Activated CD4-positive, alpha-beta T cell treated with anti-CD3 and anti-CD28 coated beads, Interleukin-2, amount 10 ng/mL, durations not matched to agents 7 days and 5 days (primary cell): ENCODE measurements at places on chromosomes 5 and 9.

DNA sequence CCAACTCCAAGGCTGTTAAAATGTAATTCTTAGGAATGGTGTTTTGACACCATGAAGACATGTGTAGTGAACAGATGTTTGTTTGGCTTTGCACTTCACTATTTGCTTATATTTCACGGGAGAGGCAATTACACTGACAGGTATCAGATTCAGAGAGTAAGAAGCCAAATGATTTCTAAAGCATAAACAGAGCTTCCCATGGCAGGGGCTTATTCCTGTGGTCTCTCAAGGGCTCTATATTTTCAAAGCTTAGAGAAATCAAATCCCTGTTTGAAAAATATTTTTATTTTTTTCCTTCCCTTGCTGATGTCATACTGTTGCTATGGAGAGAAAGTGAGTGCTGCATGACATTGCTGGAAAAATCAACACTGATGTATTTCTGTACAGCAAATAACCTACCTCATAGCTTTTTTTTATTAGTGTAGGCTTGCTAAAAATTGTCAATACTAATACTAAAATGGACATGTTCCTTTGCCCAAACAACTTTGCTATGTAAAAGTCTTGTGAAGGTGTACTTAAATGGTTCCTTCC is 161.4 kb downstream of the GIN1 start:
- H3K4me3 ChIP-seq, result no peak overlapping the region
- H3K27ac ChIP-seq, result no peak overlapping the region
- no peaks in the 10 kb centered on the region for H3K27me3 ChIP-seq

- peaks cover 23% of the 10 kb centered on the region for H3K27me3 ChIP-seq
- H3K4me3 ChIP-seq, result no peak overlapping the region
- no peaks in the 10 kb centered on the region for H3K36me3 ChIP-seq
- no peak for DNase-seq
- H3K4me1 ChIP-seq, result no peaks in the 10 kb centered on the region
Measured at GRCh38 chr9:88216126-88216995, 78.1 kb upstream of the SPATA31C2 start.

- no peaks in the 10 kb centered on the region for H3K4me1 ChIP-seq
- peaks cover 10% of the 10 kb centered on the region for H3K27me3 ChIP-seq
- no peak overlapping the region for H3K27ac ChIP-seq
Measured at GRCh38 chr5:147482706-147483180, 27.1 kb downstream of the DPYSL3 start.

DNA sequence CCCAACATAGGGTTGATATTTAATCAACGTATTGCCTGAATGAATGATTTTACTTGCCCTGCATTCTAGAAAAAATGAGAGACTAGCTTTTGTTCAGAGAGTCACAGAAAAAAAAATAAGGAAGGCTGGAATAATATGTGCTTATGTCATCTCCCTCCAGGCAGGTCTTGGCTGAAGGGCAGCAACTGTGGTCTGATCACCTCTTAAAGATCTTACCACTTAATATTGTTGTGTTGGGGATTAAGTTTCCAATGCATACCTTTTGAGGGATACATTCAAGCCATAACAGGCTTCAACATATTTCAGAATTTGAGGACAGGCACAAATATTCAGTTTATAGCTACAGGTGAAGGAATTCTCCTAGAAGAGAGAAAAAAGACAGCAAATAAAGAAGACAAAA is 157.3 kb upstream of the S1PR3 start:
- DNase-seq, result no peak
- no peaks in the 10 kb centered on the region for H3K36me3 ChIP-seq
- H3K27ac ChIP-seq, result no peak overlapping the region
- H3K27me3 ChIP-seq, result peaks cover 76% of the 10 kb centered on the region

DNA sequence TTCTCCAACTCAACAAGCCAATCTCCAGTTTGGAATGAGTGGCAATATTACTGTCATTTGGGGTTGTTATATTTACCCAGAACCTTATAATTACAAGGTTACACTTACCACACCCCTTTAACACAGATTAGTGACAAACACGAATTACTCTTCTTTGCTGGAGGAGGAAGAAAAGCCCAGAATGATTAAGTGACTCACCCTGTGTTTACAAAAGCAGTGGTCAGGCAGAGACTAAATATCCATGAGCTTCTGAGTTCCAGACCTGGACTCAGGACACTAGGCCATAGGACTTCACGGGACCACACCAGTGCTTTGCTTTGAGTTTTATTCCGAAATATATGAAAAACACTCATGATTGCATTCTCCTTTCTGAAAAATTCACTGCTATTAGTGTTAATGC is 370.8 kb downstream of the TLE1 start:
- no peak overlapping the region for H3K4me3 ChIP-seq
- no peaks in the 10 kb centered on the region for H3K27me3 ChIP-seq
- H3K4me1 ChIP-seq, result no peaks in the 10 kb centered on the region

DNA sequence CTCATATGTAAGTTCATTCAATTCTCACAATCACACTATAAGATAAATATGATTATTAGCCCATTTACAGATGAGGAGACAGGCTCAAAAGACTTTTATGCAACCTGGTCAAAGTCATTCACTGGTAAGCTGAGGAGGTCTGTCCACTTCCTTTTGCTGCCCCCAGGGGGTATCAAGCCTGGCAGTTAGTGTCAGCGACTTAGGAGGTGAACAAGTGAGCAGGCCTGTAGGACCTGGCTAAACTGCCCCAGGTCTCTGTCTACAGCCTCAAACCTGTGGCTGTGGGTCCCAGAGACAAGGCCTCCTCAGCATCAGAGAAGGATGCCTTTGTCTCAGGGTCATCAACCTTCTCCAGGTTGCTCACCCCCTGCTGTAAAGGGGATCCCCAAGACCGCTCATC is 10.4 kb downstream of the TGFBI start:
- H3K27me3 ChIP-seq, result peaks cover 8% of the 10 kb centered on the region
- no peak for DNase-seq

GRCh38 chr9:2755285-2755684 is 38.0 kb downstream of the KCNV2 start:
- H3K27ac ChIP-seq, result no peak overlapping the region
- H3K4me3 ChIP-seq, result no peak overlapping the region
- DNase-seq, result no peak
- peaks cover 36% of the 10 kb centered on the region for H3K36me3 ChIP-seq
